ENCODE measurements at places on chromosomes 6 and 20.

DNA sequence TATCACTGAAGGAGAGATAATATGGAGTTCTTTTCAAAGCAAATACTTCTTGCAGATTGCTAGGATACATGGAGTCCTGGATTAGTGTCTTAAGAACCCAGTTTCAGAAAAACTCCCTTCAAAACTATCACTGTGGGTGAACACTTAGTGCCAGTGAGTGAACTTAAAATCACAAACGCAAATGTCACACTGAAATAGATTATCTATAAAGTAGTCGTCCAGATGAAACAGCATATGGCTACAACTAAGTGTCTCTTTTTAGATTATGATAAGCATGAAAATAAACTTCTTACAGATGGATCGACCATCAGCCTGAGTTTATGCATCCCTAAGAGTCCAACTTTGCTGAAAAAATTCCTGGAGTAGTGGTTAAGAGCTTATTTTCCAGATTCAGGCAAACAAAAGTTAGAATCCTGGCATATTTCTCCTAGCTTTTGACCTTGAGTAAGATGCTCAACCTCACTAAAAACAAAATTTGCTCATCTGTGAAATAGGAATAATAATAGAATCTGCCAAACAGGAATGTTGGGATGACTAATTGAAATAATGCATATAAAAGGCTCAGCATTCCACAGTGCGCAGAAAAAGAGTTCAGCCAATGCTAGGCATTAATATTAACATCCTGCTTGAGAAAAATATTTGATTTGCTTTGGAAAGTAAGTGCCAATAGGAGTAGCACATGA lies 70.4 kb downstream of the DOK5 start:
- DNase-seq = no peak

GRCh38 chr6:1724616-1725015 lies 114.9 kb downstream of the FOXC1 start:
- DNase-seq = no peak

GRCh38 chr6:14838133-14838583 lies 407.7 kb upstream of the JARID2 start:
- DNase-seq = no peak

DNA sequence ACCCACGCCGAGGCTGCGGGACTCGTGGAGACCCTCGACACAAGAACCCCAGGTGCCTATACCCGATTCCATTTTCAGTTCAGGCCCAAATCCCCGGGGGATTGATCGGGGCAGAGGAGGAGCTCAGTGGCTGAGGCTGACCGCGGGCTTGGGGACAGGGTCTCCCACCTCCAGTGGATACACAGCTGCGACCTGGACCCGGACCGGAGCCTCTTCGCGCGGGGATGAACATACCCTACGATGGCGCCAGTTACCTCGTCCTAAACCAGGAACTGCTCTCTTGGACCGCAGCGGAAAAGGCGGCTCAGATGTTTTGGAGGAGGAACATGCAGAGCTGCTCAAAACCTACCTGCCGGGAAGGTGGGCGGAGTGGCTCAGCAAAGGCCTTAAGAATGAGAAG lies 27.4 kb upstream of the HLA-G start:
- DNase-seq = no peak

DNA sequence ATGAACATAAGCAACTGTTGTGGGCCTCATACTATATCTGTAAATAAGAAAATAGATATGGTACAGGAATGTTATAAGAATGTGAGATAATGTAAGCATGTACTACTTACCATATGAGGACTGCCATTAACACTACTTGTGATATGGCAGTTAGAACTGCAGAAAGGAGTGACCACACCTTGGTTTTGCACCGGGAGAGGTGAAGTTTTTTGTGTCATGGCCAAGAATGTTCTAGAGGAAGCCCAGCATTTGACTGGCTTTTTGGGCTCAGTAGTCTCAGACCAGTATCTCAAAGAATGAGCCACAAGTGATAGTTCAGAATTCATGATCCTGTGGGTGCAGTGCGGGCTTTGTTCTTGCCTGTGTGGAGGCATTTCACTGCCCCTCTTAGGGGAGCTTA lies 123.5 kb downstream of the CLIC5 start:
- no peak for DNase-seq

DNA sequence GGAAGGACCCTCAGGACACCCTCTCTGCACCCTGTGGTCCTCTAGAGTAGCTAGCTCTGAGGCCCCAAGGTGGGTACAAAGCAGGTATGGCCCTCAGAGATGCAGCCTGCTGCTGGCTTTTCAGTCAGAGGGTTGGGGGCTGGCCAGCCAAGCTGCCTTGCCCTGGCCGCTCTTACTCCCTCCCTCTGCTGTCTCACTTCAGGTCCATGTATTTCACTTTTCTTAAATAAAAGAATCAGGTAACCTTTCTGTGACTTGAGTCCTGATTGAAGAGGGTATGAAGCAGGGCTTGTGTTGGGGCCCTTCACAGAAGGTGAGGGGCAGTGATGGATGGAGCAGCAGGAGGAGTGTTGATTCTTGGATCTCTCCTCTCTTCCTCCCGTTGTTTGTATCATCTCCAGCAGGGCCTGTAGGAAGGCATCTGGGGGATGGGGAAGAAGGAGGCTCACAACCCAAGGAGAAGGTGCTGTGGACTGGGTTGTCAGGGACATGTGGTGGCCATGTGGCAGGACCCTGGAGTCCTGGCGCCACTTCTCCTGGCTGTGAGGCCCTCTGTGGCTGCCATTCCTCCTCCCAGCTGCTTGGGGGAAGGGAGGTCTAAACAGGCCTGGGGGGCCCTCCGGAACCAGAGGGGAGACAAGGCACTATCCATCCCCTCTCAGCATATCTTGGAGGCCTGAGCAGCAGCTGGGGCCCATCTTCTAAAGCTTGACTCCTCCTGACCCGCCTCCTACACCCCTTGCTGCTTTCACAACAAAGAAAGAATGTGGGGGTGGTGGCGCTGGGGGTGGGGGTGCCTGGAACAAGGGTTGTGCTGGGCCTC lies 1.1 kb upstream of the PTK7 start:
- no peak for DNase-seq

DNA sequence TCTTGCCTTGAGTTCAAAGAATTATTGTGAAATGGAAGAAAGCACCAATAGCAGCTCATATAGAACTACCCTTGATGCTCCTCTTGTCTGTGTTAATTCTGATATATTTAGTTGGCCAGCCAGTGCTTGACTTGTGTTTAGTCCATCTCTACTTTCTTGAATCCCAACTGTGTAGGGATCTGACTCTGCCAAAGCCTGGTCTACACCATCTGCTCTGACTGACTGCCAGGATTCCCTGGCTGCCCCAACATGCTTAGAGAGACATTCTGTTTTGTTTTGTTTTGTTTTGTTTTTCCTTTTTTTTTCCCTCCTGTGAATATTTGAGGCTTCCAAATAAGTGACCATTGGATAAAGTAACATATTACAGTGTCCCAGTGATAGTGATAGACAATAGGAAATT lies 953.7 kb upstream of the MANEA start:
- no peak for DNase-seq

GRCh38 chr20:33267701-33268100 lies 15.3 kb upstream of the BPIFB1 start:
- DNase-seq = no peak

DNA sequence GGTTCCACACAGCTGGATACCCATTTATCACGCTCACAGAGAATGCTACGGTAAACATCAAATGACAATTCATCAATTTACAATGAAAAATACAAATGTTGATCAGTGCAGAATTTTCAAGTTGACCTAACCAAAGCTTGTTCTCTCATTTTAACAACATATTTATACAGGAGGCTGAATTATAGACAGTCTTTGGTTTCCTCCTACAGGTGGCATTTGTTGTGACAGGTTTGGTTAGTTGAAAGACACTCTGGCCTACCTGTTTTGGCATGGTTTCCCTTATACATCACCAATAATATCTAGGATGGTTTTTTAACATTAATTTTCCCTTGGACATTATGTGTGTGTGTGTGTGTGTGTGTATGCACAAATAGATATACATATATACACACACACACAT lies 642.5 kb upstream of the MMS22L start:
- no peak for DNase-seq

GRCh38 chr20:61968932-61969331 lies 96.7 kb downstream of the TAF4 start:
- no peak for DNase-seq

DNA sequence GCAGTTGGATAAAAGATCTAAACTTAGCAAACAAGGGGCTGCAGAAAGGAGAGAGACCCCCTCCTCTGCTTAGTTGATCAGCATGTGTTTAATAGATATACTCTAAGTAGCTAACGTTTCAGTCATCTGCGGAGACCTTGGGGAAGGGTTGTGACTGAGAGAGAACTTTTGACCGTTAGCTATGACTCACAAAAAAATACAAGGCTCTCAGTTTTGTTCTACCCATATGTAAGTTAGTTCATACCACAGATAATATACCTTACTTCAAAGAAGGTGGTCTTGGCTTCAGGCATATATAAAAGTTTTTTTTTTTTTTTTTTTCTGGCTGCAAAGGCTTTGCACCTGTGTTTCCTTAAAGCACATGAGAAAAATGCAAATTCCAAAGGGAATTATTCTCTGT lies 258.9 kb downstream of the GJA1 start:
- DNase-seq = no peak

DNA sequence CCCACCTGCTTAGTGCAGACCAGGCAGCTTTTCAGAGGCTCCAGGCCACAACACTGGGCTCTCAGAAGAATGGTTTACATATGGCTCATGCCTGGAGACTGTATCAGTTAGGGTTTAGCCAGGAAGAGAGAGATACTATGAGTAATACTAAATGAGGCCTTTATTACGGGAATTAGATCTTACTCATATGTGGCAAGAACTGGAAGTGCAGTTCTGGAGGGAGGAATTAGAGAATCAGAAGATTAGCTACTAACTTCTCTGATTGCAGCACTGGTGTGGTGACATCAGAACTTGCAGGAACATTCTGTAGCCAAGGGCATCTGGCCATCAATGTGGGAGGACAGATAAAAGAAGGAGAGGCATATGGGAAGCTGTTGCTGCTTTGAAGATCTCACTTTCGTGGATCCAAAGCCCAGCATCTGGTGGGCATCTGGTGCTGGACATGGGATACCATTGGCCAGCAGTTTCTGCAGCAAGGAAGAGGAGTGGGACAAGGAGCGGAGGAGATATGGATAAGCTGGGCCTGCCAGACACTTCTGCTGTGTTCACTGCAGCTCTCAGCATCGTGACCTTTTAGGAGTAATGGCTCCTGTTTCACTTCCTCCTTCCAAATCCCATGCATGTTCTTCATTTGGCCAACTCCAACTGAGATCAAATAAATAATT lies 248.5 kb downstream of the BTBD3 start:
- DNase-seq = no peak

- DNase-seq = no peak
Measured at GRCh38 chr6:164415832-164416563, 893.4 kb downstream of the C6orf118 start.

DNA sequence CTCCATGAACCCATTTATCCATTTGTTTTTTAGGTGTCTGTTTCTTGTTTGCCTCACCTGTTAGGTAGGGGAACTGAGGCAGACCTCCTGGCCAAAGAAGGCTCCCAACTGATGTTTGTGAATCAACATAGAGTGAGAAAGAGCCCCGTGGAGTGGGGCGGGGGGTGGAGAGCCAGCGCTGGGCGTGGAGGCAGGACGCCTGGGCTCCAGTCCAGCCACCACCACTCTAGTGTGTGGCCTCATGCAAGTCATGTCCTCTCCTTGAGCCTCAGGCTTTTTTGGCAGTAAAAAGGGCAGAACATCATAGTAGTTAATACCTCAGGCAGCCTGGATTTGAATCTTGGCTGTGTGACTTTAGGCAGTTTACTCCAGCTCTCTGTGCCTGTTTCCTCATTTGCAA lies 42.2 kb upstream of the SCRT2 start:
- no peak for DNase-seq

DNA sequence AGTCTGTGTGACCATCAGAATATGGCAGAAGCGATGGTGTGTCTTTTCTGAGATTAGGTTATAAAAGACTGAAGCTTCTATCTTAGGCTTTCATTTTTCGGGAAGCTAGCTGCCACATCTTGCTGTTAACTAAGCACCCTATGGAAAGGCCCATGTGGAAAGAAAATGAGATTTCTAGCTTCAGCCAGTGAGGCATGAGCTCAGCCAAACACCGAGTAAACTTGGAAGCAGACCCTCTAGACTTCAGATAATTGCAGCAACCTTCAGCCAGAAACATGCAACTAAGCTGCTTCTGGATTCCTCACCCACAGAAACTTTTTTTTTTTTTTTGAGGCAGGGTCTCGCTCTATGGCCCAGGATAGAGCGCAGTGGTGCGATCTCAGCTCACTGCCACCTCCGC lies 20.6 kb downstream of the LOC128125822 start:
- DNase-seq = no peak

DNA sequence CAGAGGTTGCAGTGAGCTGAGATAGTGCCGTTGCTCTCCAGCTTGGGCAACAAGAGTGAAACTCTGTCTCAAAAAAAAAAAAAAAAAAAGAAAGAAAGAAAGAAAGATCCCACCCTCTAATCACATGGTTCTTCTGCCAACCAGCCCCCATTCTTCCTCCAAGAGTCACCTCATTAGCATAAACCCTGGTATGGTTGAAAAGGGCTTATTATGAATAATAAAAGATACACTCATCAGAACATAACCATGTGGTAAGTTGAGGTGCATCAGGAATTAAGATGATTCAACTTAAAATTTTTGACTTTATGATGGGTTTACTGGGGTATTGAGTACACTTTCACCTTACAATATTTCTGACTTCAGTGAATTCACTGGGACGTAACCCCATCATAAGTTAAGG lies 793 bp upstream of the TRIM40 start:
- DNase-seq = no peak

GRCh38 chr6:90127595-90127994 lies 169.0 kb downstream of the BACH2 start:
- DNase-seq = no peak

DNA sequence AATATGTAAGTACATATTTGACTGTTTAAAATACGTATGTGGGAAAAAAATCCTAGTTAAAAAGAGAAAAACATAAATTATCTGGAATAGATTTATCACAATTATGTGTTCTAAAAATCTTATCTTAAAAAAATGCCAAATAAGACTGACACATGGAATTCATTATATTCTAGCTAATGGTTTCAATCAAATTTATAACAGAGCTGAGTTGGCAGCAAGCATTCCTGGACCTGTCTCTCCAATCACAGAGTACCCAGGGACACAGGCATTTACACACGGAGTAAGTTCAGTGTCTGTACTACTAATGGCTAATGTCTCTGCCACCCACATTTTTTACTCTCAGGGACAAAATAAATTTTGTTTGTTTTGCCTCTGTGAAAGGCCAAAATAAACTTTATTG lies 122.3 kb downstream of the RPS12 start:
- DNase-seq = no peak

Measured in posterior cingulate gyrus (tissue), 11 donors.